NCI-H1694 treated with DMSO at 0.1 percent for 48 hours (cell line): ENCODE measurements at places on chromosomes 11 and 22.

GRCh38 chr11:70524096-70524922 lies 126.0 kb downstream of the CTTN start:
- DNase-seq, result no peak

- DNase-seq, result no peak
Observed at GRCh38 chr11:84775503-84775902, 851.6 kb downstream of the DLG2 start.

- no peak for DNase-seq
Observed at GRCh38 chr11:113389272-113389671, 1.7 kb downstream of the ANKK1 start.

- DNase-seq, result no peak
Observed at GRCh38 chr11:128156486-128156885, 430.9 kb downstream of the ETS1 start.

GRCh38 chr22:45804986-45805325 lies 133.3 kb downstream of the ATXN10 start:
- no peak for DNase-seq

- no peak for DNase-seq
Observed at GRCh38 chr11:100619484-100619883, 67.6 kb upstream of the ARHGAP42 start.
